Vein endothelial cell (primary cell): ENCODE measurements at places on chromosomes 16 and 17. TPM values are rescaled to one million over a fixed set of nuclear protein-coding genes. Genes with fewer than 3 reads are reported as not detected.

The GAS2L2 gene
- total RNA-seq, result not detected in 2 replicates

The CD300E gene
- total RNA-seq, result not detected in 2 replicates

The KRT24 gene
- total RNA-seq, result not detected in 2 replicates

The KRT39 gene
- not detected in 2 replicates for total RNA-seq

The SLFN12 gene
- 44.4 and 48.2 TPM in 2 replicates for total RNA-seq

The ESRP2 gene
- 0.29 and 0.98 TPM in 2 replicates for total RNA-seq

The ENGASE gene
- total RNA-seq, result 12.4 and 15.7 TPM in 2 replicates

The CDRT15L2 gene
- not detected in 2 replicates for total RNA-seq

The CES1 gene
- not detected in 2 replicates for total RNA-seq

The ZNF385C gene
- not detected in 2 replicates for total RNA-seq

The TBC1D3K gene
- not detected in 2 replicates for total RNA-seq

The MAP2K6 gene
- total RNA-seq, result 7.5 and 7.8 TPM in 2 replicates
